ENCODE measurements at places on chromosomes 2 and 18.

DNA sequence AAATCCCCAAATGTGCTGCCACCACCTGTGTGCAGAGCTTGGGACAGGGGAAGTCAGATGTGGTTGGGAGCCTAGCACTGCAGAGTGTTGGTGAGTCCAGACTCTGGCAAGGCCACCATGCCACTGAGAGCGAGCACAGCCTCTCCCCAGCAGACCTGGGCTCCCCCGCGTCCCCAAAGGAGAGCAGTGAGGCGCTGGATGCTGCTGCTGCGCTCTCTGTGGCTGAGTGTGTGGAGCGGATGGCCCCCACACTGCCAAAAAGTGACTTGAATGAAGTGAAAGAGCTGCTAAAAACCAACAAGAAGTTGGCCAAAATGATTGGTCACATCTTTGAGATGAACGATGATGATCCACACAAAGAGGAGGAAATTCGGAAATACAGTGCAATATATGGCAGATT lies 10.7 kb downstream of the NAB1 start:
- no peak for DNase-seq

DNA sequence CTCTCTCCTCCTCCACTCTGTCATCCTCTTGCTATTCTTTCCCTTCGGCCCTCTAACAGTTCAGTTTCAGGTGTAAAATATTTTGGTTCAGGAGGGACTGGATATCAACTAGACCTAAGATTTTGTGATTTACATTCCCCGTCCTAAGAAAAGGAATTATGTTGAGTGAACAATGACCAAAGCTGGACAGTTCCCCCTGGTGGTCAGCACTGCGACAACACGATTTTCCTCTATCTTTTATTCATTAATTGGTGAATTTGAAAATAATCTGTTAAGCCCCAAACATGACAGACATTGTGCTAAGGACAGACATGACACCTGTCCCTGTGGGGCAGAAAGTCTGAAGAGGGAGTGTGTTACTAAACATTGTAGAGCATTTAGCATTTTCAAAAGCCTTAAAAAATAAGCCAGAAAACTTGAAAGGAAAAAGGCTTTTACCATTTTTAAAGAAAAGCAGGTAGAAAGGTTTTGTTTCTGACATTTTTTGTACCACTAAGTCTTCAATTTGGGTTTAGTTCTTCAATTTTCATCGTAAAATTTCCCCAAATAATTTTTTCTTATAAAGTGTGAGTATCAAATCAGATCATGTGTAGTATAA lies 28.4 kb upstream of the GTF2A1L start:
- DNase-seq: peak; percentile 40

DNA sequence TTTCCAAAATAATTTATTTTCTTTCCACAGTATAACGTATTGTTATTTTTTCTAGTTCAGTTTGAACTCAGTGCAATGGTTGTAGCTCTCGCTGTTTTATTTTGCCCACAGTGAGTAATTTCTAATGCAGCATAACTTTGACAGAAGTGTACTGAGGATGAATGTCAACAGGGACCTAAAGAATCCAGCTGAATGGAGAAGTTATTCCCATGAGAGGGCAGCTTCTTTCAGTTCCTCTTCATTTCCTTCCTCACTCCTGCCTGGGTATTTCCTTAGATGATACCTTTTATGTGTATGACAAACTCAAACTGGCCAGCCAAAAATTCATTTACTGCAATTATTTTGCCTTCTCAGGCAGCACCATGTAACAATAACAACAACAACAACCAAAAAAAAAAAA lies 1223.1 kb upstream of the ZEB2 start:
- DNase-seq: no peak

- no peak for DNase-seq
Measured at GRCh38 chr18:12998332-12999060, 7.3 kb downstream of the CEP192 start.

GRCh38 chr2:189046320-189046719 lies 72.1 kb downstream of the COL3A1 start:
- no peak for DNase-seq

- peak; percentile 45 for DNase-seq
Measured at GRCh38 chr2:237967463-237967951, 693 bp downstream of the UBE2F start.

- DNase-seq: no peak
Measured at GRCh38 chr2:235343156-235343774, 150.6 kb upstream of the AGAP1 start.

GRCh38 chr2:191970867-191971266 lies 124.0 kb upstream of the CAVIN2 start:
- DNase-seq: no peak

DNA sequence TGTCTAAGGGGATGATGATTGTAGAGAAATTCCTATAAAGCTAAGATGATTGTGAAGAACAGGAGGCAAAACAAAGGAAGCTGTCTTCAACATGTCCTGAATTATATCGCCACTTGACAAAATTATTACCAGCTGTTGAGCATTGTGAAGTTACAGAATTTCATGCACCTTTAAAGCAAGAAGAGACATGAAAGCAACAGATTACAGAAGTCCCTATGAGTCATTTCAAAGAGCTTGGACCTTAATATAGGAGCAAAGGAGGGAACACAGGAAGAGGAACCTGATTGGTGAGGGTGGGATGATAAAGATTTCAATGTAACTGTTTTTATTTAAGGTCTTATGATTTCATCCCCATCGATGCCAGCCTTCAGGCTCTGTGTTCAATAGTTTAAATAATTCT lies 526.9 kb upstream of the HNMT start:
- DNase-seq: no peak

DNA sequence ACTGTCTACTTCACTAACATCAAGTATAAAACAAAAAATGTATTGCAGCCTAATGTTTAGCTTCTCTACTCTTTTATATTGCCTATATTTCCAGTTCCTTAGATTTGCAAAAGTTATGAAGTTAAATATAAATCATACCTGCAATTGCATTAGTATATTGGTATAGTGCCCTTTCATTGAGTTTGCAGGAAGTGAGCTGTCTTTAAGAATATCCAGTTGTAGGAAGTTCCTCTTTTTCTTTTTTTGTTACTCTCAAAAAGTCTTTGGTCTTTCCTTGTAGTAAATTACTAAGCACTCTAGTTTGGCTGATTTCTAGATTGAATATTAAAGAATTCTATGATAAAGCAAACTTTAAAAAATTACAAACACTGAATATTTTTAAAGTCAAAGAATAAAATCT lies 71.3 kb upstream of the FN1 start:
- no peak for DNase-seq

GRCh38 chr18:41593171-41593675 lies 361.8 kb upstream of the PIK3C3 start:
- DNase-seq: no peak

DNA sequence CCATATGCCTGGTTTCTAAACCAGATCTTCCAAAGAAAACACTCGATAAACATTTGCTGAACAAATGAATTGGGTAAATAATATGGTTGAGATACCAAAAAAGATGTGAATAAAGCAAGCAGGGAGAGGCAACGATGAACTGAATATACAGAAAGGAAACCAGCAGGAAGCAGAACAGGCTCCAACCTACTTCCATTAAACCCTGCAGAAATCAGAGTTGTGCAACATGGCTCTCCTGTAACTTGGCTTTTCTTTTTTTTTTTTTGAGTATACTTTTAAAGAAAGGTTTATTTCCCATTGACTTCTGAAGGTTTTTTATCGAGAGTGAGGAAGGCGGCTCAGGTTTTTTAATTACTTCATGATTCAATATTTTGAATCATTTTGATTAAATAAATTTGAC lies 23.5 kb downstream of the ITSN2 start:
- DNase-seq: no peak

DNA sequence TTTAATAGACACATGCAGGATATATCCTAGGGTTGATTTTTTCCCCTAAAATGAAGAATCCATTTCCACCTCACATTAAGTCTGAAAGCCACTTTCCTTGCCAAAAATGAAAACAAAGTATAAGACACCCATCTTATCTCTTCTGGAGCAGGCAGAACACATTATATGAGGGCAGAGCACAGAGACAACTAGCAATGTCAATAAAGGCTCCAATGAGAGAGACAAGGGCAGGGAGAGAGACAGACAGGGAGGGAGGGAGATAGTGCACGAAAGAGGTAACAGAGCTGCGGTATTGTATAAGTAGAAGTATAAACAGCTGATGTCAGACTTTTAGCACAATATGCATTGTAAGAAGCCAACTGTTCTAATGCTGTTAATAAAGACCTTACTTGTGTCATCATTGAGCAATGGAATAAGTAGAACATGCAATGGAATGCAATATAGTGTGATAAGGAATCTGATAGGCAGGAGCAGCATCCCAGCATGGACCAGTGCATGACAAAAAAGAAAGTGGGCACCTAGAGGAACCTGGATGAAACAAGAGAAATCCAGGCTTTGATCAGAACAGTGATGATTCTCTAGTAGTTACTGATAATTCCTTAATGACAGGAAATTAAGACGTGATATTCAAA lies 150.6 kb upstream of the TCF4 start:
- DNase-seq: no peak

DNA sequence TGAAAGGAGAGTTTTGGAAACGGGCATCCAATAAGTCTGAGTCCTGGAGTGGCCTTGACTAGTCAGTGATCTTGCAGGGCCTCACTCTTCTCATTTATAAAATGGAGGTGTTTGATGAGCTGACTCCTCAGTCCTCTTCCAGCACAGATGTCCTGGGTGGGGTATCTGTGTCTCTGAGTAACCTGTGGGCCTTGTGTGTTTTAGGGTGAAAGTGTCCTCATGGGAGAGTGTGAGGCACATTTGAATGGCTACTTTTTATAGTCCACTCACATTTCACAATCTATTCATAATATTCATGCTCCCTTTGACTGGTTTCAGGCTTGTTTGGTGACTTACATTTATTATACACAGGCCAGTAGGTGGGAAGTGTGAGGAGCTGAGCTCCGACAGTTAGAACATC lies 106.4 kb upstream of the CELF4 start:
- no peak for DNase-seq

- no peak for DNase-seq
Measured at GRCh38 chr2:236307641-236308040, 43.4 kb upstream of the ASB18 start.

- no peak for DNase-seq
Measured at GRCh38 chr2:55102056-55102812, 52.0 kb upstream of the RTN4 start.

- no peak for DNase-seq
Measured at GRCh38 chr2:102321941-102322719, 10.8 kb downstream of the IL1RL1 start.

DNA sequence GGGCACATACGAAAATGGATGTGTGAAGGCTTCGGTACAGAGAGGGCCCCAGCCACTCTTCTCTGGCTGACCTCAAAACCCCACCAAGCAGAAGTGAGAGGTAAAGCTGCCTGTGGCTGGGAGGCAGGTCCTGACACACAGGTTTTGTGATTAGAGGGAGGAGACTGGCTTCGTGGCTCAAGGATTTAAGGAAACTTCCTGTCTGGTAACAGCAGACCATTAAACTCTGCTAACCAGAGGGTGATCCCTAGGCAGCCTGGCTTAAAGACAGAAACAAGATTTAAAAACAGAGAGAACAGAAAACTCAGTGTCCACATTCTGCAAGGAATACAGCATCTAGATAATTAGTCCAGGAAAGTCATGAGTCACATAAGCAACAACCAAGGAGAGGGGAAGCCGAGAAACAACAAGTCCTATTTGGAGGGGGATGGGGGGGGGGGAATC lies 101.9 kb downstream of the NFATC1 start:
- no peak for DNase-seq

- no peak for DNase-seq
Measured at GRCh38 chr2:14475994-14476393, 156.5 kb upstream of the LRATD1 start.

DNA sequence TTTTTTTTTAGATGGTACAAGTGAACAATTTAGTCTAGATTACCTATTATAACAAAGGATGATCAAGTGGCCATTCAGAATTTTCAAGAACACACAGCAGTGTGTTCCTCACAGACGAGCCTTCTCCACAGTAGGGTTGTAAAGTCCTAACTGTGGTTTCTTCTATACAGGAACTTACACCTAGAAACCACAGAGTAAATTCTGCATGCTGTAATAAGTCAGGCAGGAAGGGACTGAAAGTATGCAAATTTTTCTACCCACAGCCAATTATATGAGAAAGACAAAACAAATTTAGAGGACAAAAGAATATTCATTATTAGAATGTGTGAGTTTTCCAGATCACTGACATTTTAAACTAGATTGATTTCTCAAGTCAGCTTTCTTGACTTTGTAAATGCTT lies 99.5 kb downstream of the RBMS1 start:
- DNase-seq: peak; percentile 46

Data from GM13976 (cell line).